ENCODE measurements at places on chromosomes 1 and 21.

- no peak for DNase-seq
Observed at GRCh38 chr1:239098400-239099037, 287.8 kb upstream of the CHRM3 start.

- no peak for DNase-seq
Observed at GRCh38 chr1:226444901-226445300, 37.0 kb upstream of the PARP1 start.

- no peak for DNase-seq
Observed at GRCh38 chr1:74767490-74767889, 34.5 kb downstream of the TYW3 start.

DNA sequence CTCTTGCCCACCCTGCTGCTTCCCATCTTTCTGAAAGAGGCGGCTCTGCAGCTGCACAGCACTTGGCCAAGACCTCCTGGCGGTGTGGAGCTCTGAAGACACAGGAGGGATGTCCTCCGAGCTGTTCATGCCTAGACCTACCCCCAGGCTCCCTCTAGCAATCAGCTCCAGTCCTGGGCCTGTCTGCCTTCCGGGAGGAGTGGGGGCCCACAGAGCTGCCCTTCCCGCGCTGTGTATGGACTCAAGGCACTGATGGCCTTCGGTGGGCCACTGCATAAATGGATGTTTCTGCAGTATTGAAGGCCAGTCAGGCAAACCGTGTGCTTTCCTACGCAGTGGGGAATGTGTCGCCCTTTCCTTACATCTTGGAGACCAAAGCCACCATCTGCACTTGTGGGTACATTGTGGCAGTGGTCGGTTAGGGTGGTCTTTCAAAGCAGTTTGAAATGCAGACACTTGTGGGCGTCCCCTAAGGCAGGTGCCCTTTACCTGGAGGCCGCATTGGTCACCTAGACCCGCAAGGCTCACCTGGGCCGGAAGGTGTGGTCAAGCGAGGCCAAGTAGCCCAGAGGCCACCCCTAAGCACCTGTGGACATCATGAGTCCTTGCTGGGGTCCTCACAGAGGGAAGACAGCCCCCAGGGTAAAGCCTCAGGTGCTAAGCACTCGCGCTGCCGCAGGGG lies 912 bp upstream of the PKNOX1 start:
- DNase-seq = no peak

DNA sequence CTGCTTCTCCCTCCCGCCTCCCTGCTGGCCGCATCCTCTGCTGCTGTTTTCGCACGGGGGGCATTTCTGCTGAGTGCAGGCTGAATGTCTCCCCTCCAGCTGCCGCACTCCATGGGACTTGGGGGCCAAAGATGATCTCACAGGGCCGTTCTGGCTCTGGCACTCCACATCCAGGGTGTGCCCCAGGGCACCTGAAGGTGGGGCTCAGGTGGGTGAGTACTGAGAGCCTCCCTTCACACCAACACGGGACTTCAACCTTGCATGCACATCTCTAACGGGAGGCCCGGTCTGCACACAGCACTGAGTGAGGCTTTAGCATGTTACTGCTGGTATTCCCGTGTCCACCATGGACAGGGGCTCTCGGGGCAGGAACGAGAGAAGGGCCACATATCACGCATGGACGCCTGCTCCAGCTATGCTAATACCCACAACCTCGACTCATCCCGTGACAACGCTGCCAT lies 88.9 kb downstream of the DMRTB1 start:
- DNase-seq = peak; percentile 63

DNA sequence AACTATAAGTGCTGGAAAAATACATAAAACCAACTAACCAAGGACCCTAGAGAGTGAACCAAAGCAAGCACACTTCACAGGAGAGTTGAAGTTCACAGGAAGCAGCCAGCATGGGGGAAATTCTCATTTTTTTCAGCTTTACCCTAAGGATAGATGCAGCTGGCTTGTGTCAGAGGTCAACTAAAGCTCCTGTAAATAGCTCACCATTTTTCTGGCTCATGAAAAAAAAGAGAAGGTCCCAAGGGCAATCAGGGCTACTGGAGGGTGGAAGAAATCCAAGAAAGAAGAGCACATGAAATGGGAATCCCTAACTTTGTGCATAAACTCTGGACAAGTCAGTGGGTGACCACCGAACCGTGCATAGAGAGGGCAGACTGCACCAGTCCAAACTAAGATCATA lies 58.3 kb downstream of the KCNJ15 start:
- DNase-seq = no peak

- DNase-seq = no peak
Observed at GRCh38 chr21:43374228-43374885, 52.6 kb downstream of the SIK1 start.

DNA sequence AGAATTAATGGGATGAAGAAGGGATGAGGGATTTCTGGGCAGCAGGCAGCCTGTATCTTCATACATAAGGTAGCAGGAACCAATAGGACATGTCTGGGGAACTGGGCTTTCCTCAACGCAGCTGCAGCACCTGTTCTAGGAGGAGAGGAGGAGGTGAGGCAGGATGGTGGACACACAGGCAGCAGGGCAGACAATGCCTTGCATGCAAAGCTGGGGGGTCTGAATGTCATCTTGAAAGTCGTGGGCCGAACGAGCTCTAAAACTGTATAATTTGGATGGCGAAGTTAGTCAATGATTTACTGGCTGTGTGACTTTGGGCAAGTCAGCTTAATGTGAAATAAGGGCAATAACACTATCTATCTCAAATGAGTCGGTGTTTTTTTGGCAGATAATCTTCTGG lies 124.4 kb downstream of the BEND5 start:
- no peak for DNase-seq

DNA sequence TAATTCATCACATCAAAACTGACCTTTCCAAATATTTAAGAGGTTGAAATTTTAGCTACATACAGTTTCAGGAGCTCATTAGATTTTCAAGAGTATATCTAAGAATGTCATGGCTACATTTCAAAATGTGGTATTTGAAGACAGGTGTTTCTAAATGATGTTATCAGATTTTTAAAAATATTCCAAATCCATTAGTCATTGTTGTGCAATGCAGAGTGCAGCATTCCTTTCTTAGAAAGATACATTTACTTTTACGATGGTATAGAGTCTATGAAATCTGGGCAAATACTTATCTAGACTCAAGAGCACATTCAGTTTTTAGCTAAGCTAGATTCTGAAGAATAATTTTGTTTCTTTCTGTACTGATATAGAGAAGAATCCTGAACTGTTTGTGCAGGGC lies 230.3 kb downstream of the CHRM3 start:
- no peak for DNase-seq

DNA sequence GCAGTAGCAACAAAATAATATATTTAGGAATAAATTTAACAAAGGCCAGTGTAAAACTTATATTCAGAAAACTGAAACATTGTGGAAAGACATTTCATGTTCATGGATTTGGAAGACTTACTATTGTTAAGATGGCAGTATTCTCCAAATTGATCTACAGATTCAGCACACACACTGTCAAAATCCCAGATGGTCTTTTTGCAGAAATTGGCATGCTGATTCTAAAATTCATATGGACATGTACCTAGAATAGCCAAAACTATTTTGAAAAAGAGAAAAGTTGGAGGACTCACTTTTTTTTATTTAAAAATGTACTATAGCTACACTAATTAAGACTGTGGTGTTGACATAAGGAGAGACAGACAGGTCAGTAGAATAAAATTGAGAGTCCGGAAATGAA lies 32.0 kb upstream of the SH3D21 start:
- DNase-seq = no peak

- DNase-seq = no peak
Observed at GRCh38 chr1:56249234-56249633, 330.1 kb downstream of the PLPP3 start.

- no peak for DNase-seq
Observed at GRCh38 chr1:228066891-228067654, 15.4 kb upstream of the ARF1 start.

DNA sequence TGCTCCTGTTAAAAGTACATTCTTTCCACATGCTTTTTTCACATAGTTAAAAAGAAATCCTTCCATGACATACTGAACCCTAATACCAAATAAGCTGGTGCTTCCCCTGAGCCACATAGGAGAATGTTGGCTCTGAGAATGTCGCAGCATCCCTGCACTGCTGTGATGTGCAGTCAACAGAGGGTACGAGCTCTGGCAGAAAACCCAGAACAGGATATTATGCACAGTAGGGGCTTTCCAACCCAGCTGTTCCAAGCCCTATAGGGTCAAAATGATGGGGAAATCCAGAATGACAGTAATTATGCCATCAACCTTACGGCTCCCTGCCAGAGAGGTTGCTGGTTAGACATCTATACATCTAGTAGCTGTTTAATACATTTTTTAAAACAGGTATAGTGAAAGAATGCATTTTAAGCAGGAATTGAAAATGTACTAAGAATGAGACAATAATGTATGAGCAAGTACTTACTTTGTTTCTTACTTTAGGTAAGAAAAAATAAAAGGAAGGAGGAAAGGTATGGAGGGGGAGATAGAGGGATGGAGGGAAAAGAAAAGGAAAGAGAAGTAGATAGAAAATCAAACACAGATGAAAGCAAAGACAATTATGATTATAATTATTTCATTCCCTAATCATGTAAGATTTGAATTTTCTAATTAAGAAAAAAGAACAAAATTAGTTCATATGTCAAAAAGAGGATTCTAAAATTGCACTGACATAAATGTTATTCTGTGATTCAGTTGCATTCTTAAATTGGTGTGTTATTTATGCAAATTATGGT lies 126.0 kb downstream of the NR5A2 start:
- no peak for DNase-seq

- no peak for DNase-seq
Observed at GRCh38 chr1:40020447-40021085, 20.0 kb upstream of the CAP1 start.

DNA sequence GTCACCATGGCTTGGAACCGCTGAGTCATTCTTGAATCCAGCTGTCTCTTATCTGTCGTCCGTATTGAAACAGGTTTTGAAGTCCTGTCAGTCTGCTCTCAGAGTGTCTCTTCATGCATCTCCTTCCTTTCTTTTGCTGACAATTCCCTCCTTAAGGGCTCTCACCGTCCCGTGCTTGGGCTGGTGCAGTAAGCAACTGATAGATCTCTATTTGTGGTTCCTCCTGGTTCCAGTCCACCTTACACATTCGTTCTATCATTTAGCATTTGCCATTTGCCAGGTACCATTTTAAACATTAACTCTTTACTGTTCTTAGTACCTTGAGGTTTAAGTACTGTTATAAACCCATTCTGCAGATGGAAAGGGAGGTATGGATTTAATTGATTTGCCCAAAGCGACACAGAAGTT lies 88.9 kb downstream of the DYRK1A start:
- no peak for DNase-seq

DNA sequence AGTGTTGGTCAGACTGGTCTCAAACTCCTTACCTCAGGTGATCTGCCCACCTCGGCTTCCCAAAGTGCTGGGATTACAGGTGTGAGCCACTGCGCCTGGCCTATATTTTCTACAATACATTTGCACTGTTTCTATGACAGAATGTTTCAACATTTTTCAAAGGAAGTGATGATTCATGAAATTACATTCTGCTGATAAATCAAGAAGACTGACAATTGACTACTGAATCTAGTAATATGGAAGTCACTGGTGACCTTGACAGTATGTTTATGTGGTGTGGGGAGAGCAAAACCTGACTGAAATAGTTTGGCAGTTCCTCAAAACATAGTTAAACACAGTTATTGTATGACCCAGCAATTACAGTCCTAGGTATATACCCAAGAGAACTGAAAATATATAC lies 18.1 kb downstream of the LRIF1 start:
- DNase-seq = no peak

- DNase-seq = no peak
Observed at GRCh38 chr1:87122243-87122642, 206.4 kb upstream of the LMO4 start.

GRCh38 chr1:151492120-151492519 lies 19.1 kb upstream of the CGN start:
- no peak for DNase-seq

DNA sequence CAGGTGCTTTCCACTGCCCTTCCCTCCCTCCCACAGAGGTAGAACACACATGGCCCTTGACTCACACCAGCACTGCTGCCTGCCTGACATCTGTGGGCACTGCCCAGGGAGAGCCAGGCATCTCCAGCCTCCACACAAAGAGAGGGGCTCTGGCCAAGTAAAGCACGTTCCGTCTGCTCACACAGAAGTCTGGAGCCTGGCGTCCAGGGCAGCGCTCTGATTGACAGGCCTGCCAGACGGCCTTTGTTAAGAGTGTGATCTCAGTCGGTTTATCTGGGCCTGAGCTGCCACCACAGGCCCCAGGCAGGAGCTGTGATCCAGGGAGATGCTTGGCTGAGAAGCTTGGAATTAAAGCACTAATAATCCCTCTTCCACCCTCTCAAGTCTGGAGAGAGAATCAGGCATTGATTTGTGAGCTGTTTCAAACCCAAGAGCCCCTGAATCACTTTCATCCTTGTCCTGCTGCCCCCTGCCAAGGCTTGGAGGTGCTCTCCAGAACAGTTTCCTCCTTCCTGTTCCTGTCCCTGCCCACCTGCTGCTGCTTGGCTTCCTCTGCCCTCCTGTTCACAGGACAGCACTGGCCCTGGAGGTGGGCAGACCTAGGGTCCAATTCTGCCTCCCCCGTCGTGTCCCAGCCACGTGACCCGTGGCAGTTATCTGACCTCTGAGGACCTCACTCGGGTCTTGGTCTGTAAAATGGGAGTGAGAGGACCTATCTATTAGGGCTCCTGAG lies 3.7 kb downstream of the DMRTB1 start:
- DNase-seq = no peak
